Esophagus squamous epithelium (tissue), 5 donors: ENCODE measurements at places on chromosomes 5 and 9.
A peak's percentile ranks its signal among the peaks of the same experiment; 100 is the strongest.

DNA sequence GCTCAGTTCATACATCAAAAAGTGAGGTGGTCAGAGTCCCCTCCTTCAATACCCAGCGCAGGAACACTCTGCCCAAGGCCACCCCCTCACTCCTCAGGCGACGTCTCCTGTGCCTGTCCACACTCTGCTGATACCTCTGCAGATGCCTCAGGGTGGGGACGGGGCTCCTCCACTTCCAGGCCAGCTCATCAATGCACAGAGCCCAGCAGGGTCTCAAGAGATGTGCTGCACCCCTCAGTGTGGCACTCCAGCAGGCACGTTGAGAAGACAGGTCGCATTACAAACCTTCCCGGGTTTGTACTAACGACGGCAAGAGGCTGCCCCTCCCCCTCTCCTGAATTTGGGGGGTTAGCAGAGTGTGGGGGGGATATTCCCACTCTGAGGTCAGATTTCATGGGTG, 128.5 kb downstream of the ZNF354C start:
- no peak for DNase-seq
- H3K27ac ChIP-seq: no peak overlapping the region
- no peak overlapping the region for H3K4me3 ChIP-seq
- H3K4me1 ChIP-seq: no peaks in the 10 kb centered on the region

DNA sequence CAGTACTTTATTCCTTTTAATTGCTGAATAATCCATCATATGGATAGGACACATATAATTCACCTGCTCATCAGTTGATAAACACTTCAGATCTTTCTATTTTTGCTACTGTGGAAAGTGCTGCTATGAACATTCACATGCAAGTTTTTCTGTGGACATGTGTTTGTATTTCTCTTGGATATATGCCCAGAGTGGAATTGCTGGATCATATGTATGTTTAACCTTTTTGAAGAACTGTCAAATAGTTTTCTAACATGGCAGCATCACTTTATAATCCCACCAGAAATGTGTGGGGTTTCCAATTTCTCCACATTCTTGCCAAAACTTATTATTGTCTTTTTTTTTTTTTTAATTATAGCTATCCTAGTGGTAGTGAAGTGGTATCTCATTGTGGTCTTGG, 15.1 kb downstream of the CARTPT start:
- no peaks in the 10 kb centered on the region for H3K4me1 ChIP-seq
- no peaks in the 10 kb centered on the region for H3K27me3 ChIP-seq
- no peaks in the 10 kb centered on the region for H3K36me3 ChIP-seq
- H3K27ac ChIP-seq: no peak overlapping the region
- no peak overlapping the region for H3K4me3 ChIP-seq

- no peaks in the 10 kb centered on the region for H3K4me1 ChIP-seq
- no peaks in the 10 kb centered on the region for H3K27me3 ChIP-seq
- no peak overlapping the region for H3K4me3 ChIP-seq
- no peak for DNase-seq
- no peak overlapping the region for H3K27ac ChIP-seq
These were observed 34.2 kb upstream of the TESK1 start for GRCh38 chr9:35570709-35571504.

- no peaks in the 10 kb centered on the region for H3K27me3 ChIP-seq
- no peaks in the 10 kb centered on the region for H3K4me1 ChIP-seq
- DNase-seq: no peak
- peak overlapping the region; percentile 68 for H3K27ac ChIP-seq
- peaks cover 20% of the 10 kb centered on the region for H3K36me3 ChIP-seq
- no peak overlapping the region for H3K4me3 ChIP-seq
These were observed 35.9 kb upstream of the UBAP2 start for GRCh38 chr9:34084562-34084961.

DNA sequence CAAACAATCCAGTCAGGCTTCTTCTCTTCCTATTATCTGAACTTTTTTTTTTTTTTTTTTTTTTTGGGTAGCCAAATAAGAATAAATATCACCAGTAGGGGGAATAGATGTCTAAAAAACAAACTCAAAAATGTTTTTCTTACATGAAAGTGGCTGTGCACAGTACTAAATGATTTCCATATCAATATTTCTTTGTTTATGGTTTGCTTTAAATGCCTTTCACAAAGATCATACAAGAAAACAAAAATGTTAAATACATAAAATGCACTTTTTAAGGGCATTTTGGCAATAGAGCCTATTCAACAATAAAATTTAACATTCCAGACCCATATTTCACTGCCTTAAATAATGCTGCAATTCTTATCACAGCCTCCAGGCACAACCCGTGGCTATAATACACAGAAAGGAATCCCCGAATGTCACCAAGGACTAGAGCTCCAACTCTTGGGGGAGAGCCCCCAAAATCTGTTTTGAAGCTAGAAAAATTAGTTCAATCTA, 91.1 kb upstream of the TBCA start:
- no peaks in the 10 kb centered on the region for H3K4me1 ChIP-seq
- H3K27ac ChIP-seq: no peak overlapping the region
- DNase-seq: no peak
- H3K36me3 ChIP-seq: no peaks in the 10 kb centered on the region

- no peak for DNase-seq
- no peak overlapping the region for H3K27ac ChIP-seq
- H3K36me3 ChIP-seq: no peaks in the 10 kb centered on the region
- H3K27me3 ChIP-seq: no peaks in the 10 kb centered on the region
These were observed 56.6 kb upstream of the EGFL7 start for GRCh38 chr9:136605988-136606660.

DNA sequence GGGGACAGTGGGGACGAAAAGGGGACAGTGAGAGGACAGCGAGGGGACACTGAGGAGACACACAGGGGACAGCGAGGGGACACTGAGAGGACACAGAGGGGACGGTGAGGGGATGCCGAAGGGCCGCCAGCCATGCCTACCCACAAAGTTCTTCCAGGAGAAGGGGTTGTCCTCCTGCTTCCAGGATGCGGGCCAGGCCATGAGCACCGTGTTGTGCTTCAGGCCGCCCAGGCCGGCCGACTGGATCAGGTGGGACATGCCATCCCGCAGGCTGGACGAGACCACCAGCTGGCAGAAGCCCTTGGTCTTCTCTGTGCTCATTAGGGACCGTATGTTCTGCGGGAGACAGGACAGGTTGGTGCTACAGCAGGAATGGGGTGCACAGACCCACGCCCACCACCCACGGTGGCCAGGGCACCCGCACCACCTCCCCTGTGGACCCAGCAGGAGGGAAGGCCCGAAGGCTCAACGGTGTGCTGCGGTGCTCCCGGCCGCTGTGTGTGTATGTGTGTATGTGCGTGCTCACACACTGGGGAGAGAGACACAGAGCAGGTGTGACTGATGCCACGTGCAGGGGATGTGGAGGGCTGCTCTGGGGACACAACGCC, 46.6 kb downstream of the SLC12A7 start:
- no peak for DNase-seq
- H3K27me3 ChIP-seq: no peaks in the 10 kb centered on the region
- H3K4me1 ChIP-seq: no peaks in the 10 kb centered on the region
- no peak overlapping the region for H3K27ac ChIP-seq
- peaks cover 67% of the 10 kb centered on the region for H3K36me3 ChIP-seq

DNA sequence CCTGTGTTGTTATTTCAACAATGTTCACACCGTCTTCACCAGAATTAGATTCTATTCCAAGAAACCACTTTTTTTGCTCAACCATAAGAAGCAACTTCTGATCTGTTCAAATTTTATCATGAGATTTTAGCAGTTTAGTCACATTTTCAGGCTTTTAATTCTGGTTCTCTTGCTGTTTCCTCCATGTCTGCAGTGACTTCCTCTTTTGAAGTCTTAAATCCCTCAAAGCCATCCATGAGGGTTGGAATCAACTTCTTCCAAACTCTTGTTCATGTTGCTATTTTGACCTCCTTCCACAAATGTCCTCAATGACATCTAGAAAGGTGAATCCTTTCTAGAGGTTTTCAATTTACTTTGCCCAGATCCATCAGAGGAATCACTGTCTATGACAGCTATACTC, 25.7 kb upstream of the ENTREP1 start:
- no peak for DNase-seq
- no peak overlapping the region for H3K27ac ChIP-seq
- H3K4me3 ChIP-seq: no peak overlapping the region
- H3K4me1 ChIP-seq: peaks cover 3% of the 10 kb centered on the region
- H3K36me3 ChIP-seq: no peaks in the 10 kb centered on the region

DNA sequence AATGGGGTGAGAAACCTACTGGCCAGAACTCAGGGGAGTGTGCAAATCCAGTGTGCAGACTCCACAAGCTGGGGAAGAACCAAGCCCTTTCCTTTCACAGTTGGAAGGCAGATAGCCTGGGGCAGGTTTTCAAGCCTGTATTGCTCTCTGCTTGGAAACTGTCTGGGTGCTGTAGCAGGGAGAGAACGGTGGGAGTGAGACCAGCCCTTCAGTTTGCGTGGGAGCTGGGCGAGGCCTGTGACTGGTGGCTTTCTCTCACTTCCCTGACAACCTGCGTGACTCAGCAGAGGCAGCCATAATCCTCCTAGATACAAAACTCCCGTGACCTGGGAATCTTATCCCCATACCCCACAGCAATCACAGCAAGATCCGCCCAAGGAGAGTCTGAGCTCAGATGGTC, 44.9 kb upstream of the SNCAIP start:
- no peaks in the 10 kb centered on the region for H3K36me3 ChIP-seq
- no peaks in the 10 kb centered on the region for H3K4me1 ChIP-seq
- H3K27ac ChIP-seq: no peak overlapping the region
- DNase-seq: no peak
- H3K27me3 ChIP-seq: no peaks in the 10 kb centered on the region
- H3K4me3 ChIP-seq: no peak overlapping the region

GRCh38 chr5:168136340-168136739, 155.1 kb upstream of the WWC1 start:
- no peaks in the 10 kb centered on the region for H3K36me3 ChIP-seq
- no peaks in the 10 kb centered on the region for H3K27me3 ChIP-seq
- no peak for DNase-seq

GRCh38 chr5:109619606-109620005, 70.1 kb upstream of the MAN2A1 start:
- no peak overlapping the region for H3K4me3 ChIP-seq
- no peak for DNase-seq
- H3K27ac ChIP-seq: no peak overlapping the region
- H3K36me3 ChIP-seq: no peaks in the 10 kb centered on the region
- H3K27me3 ChIP-seq: no peaks in the 10 kb centered on the region
- H3K4me1 ChIP-seq: no peaks in the 10 kb centered on the region

DNA sequence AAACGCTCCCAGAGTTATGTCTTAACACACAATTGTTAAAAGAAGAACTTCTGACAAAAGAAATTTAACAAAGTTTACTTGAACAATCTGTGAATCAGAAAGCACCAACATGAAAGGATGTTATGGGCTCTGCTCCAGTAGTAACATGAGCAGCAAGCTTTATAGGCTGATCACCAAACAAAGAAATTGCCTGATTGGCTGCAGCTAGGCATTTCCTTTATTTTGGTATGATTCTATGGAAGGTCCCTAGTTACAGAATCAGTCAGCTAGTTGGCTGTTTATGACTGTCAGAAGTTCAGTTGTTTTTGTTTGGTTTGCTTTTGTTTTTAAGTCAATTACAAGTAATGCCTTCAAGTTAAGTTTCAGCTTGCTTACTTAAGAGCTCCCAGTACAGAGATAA, 102.4 kb upstream of the SMC2 start:
- DNase-seq: no peak
- H3K27me3 ChIP-seq: no peaks in the 10 kb centered on the region
- H3K27ac ChIP-seq: no peak overlapping the region
- H3K4me1 ChIP-seq: no peaks in the 10 kb centered on the region
- no peaks in the 10 kb centered on the region for H3K36me3 ChIP-seq
- no peak overlapping the region for H3K4me3 ChIP-seq

DNA sequence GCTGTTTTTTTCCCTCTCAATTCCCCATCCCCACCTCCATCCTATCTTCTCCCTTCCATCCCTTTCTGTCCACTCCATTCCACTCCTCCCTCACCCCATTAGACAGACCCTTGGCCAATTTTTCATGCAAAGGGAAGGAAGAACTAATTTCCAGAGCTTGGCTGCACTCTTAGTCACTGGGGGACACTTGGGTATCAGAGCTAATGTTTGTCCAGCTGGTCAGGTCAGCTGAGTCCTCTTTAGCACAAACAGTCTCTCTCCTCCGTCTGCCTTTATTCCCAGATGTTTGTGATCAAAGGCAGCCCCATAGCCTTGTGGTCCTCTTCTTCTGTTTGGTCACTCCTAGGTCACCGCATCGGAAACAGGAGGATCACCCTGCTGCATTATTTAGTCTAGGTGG, 148.5 kb downstream of the NMUR2 start:
- H3K36me3 ChIP-seq: no peaks in the 10 kb centered on the region
- H3K4me1 ChIP-seq: no peaks in the 10 kb centered on the region
- no peaks in the 10 kb centered on the region for H3K27me3 ChIP-seq

GRCh38 chr5:94463739-94464138, 154.7 kb downstream of the KIAA0825 start:
- H3K36me3 ChIP-seq: no peaks in the 10 kb centered on the region
- H3K4me3 ChIP-seq: no peak overlapping the region
- H3K27ac ChIP-seq: no peak overlapping the region
- DNase-seq: no peak
